Myocyte (in vitro differentiated cells): ENCODE measurements at places on chromosomes 13 and 19.

GRCh38 chr13:71252184-71252704, 614.8 kb downstream of the DACH1 start:
- no peak for DNase-seq

DNA sequence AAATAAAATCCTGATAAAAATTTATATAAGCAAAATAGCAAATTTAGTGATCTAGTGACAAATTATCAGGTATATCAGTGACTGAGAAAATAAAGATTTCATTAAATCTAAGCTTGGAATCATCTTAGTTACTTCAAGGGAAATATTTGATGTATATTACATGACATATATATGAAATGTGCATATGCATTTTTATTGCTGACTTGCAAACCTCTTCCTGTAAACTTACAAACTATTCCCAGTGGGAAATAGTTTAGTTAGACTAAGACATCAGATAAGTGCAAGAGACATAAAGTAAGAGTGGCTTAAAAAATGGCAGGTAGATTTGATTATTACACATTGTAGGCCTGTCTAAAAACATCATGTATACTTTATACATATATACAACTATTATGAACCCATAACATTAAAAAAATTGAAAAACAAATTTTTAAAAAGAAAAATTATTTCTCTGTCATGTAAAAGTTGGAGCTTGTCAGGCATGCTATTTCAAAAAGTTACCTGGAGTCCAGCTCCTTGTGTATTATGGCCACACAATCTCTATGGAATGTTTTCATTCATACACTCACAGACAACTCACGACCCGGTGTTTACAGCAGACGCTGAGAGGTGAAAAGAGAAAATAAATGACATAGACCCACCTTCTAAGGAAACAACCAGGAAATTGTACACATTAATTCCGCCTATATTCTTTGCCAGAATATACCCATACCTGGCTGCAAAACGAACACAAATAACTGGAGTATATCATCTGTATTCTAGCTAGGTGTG, 724.5 kb downstream of the SLITRK6 start:
- DNase-seq: no peak

DNA sequence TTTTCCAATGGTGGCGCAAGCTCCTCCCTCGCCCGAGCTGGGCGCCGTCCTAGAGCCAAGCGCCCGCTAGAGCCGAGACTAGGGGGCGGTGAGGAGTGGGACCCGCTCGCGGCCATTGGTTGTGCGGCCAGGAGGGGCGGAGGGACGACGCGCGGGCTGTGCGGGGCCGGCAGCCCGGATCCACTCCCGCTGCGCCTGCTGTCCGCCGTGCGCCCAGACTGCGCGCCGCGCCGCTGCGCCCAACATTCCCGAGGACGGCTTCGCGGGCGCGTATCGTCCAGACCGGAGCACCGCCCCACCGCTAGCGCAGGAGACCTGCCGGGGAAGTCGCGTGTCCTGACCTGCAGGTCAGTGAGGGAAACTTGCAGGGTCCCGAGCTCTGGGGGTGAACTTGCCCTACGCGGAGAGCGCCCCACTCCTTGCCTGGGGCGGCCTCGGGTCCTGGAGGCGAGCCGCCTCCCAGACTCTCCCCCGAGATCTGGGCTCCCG, at the start of gene SERTM1:
SERTM1 (plus strand) TSS at position 183 of the 489 bp plus-strand sequence. CDS start 21,059 bp downstream, outside the sequence.
- no peak for DNase-seq

GRCh38 chr19:27392027-27392632, 1820.8 kb downstream of the UQCRFS1 start:
- no peak for DNase-seq

GRCh38 chr19:45636275-45636674, 2.9 kb downstream of the EML2 start:
- DNase-seq: no peak

- DNase-seq: peak; percentile 75
Observed at GRCh38 chr19:2355168-2356035, 4.7 kb upstream of the TMPRSS9 start.

- DNase-seq: peak; percentile 87
Observed at GRCh38 chr19:56538254-56538760, 441 bp upstream of the ZFP28 start.

DNA sequence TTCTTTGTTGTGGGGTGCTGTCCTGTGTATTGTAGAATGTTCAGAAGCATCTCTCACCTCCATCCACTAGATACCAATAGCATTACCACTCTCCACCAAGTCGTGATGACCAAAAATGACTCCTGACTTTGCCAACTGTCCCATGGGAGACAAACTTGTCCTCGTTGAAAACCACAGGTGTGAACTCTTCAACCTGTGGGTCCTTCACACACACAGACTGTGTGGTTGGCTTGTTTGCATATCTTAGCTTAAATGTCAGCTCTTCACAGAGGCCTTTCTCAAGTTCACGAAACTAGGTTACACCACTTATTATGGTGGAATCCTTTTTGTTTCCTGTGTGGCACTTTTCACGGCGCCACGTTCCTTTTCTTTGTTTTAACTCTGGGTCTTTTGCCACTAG, 6.8 kb downstream of the GPC5 start:
- DNase-seq: no peak

- DNase-seq: no peak
Observed at GRCh38 chr19:789701-790060, 7.6 kb upstream of the PTBP1 start.

GRCh38 chr19:10583036-10583776, 3.9 kb downstream of the AP1M2 start:
- no peak for DNase-seq

GRCh38 chr19:8017808-8018207, 12.4 kb upstream of the ELAVL1 start:
- DNase-seq: no peak

DNA sequence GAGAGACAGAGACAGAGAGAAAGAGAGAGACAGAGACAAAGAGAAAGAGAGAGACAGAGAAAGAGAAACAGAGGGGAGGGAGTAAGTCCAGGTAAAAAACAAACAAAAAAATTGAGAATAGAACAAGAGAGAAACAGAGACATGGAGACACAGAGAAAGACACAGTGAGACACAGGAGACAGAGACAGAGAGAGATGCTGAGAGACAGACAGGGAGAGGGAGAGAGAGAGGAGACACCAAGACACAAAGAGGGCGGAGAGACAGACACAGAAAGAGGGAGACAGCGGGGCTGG, 5.8 kb upstream of the PROZ start:
- no peak for DNase-seq

GRCh38 chr13:50713523-50714248, 129.8 kb downstream of the DLEU7 start:
- DNase-seq: peak; percentile 74

- peak; percentile 31 for DNase-seq
Observed at GRCh38 chr13:76499891-76500290, 386.3 kb downstream of the KCTD12 start.

DNA sequence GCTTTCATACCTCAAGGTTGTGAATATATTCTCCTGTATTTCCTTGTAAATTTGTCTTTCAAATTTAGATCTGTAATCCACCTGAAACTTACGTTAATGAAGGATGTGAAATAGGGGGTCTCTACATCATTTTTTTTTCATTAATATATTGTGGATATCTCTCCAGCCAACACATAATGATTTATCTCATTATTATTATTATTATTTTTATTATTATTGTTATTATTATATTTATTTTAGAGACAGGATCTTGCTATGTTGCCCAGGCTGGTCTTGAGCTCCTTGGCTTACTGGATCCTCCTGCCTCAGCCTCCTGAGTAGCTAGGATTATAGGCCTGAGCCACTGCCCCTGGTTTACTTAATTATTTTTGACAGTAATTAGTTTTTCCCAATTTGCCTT, 4.3 kb upstream of the LIPE start:
- DNase-seq: no peak

GRCh38 chr13:21546372-21546771, 57.6 kb downstream of the MICU2 start:
- no peak for DNase-seq

GRCh38 chr19:13639342-13639929, 124.9 kb upstream of the MRI1 start:
- DNase-seq: no peak

DNA sequence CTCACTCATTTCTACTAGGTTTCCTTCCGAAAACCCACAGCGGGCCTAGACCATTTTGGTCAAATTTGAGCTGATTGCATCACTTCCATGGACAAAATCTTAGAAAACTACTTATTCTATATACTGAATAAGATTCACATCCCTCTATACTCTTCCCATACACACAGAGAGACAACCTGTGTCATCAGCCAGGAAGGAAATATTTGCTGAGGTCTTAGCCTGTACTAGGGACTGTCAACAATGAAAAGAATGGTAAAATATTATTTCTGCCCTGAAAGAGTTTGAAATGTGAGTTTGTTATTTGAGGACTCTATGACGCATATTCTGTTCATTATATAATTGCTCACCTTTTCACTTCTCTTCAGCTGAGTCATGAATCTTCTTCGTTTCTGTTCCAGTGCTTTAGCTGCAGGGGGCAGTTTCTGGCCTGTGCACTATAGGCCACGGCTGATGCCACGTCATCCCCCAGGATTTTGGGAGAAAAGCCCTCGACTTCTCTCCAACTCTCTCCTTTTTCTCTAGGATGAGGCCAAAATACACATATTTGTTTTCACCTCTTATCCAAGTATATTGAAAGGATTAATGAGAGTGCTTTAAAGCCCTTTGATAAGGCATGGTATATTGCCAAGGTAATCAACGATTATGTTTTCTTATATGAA, 47.7 kb downstream of the GSX1 start:
- no peak for DNase-seq

GRCh38 chr19:17778968-17779929, 15.7 kb upstream of the B3GNT3 start:
- no peak for DNase-seq

DNA sequence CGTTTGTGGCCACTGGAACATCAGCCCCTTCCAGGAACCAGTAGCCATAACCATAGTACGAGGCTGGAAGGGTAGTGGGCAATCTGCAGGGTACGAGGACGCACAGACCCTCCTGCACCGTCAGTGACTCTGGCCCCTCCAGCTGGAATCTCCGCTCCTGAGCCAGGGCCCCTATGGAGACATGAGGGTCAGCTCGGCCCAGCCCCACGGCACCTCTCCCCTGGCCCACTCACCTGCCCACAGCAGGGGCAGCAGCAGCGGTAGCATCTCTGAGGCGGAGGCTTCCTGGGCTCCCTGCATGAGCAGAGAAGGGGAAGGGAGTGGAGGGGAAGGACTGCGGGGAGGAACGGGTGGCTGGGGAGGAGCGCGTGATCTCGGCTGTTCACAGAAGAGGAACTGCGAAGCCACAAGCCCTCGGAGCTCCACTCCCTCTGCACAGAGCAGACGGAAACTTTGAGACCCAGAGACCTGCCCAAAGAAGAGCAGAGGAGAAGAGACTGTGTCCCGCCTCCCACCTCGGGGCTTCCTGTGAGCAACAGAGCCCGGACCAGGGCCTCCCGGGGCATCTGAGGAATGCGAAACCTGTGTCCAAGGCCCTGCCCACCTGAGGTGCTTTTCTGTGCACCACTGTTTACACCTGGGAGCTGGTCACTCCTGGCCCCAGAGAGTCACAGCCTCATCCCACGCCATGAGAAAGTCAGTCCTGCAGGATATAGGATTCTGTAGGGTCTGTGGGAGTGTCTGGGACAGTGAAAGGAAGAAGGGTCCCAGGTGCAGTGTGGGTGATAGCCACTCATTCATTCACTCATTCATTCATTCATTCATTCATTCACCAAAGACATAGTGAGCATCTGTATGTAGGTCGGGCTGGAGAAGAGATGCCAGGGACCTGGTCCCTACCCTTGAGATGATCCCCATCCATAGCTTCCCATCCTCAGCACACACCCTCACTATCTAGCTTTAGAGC, at the start of gene SIGLEC6:
SIGLEC6 (minus strand) TSS at position 322 of the 967 bp plus-strand sequence; CDS start at position 300, 22 bp downstream.
- no peak for DNase-seq

GRCh38 chr13:70817576-70817975, 709.3 kb upstream of the KLHL1 start:
- no peak for DNase-seq

DNA sequence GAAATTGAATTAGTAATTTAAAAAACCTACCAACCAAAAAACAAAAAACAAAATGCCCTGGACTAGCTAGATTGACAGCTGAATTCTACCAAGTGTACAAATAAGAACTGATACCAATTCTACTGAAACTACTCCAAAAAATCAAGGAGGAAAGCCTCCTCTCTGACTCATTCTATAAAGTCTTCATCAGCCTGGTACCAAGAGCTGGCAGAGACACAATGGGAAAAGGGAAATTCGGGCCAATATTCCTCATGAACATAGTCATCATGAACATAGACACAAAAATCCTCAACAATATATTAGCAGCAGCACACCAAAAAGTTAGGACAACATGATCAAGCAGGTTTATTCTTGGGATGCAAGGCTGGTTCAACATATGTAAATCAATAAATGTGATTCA, 2667.7 kb upstream of the PCDH20 start:
- DNase-seq: no peak

DNA sequence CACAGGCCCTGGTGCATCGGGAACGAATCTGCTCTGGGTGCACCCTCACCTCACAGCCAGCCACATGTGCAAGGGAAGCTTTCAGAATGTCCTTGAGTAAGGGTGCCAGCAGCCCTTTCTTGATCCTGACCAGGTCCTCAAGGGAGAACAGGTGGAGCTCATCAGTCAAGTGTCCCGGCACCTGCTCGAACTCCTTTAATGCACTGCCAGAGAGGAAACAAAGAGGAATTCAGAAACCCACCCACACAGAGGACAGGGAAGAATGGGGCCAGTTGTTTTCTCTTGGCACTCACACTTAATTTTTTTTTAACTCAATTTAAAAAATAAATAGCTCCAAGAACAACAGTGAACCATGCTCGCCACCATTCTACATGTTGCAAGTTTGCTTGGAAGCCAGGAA, 41.7 kb downstream of the RUBCNL start:
- peak; percentile 89 for DNase-seq

- no peak for DNase-seq
Observed at GRCh38 chr13:113634279-113635047, 23.5 kb downstream of the ATP4B start.

DNA sequence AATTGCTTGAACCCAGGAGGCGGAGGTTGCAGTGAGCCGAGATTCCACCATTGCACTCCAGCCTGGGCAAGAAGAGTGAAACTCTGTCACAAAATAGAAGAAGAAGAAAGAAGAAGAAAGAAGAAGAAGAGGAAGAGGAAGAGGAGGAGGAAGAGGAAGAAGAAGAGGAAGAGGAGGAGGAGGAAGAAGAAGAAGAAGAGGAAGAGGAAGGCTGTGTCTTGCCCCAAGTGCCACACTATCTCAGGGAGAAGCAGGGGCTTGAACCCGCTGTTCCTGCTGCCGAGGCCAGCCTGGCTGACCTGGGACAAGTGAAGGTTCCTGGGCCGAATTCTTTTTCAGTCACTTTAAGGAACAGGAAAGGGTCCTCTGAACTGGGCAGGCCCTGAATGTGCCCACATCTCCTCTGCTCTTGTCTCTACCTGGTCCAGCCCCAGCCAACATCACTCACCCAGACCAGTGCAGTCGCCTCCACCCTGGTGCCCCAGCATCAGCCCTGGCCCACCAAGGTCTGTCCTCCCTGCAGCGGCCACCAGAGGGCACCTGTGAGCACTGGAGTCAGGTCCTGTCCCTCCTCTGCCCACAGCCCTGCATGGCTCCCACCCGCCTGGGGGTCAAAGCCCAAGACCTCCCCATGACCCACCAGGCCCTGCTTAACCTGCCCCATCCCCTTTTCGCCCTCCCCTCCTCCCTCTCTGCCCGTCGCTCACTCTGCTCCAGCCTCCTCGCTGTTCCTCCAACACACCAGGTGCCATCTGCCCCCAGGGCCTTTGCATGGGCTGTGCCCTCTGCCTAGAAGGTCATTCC, 20.0 kb downstream of the TICAM1 start:
- DNase-seq: peak; percentile 69
